ENCODE measurements at places on chromosomes 2 and 18.

GRCh38 chr2:30514134-30514847 lies 67.2 kb downstream of the LCLAT1 start:
- DNase-seq, result no peak

DNA sequence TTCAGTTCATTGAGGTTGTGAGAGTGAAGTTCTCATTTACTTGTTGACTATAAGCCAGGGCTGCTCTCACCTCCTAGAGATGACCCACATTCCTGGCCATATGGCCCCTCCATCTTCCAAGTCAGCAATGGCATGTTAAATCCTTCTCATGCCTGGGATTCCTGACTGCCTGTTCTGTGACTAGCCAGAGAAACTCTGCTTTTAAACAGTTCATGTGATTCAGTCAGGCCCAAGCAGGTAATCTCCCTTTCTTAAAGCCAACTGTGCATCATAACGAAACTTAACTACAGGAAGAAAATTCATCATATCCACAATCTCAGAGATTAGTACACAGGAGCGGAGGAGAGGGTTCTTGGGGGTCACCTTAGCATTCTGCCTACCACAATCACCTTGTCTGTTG lies 11.5 kb downstream of the DPP4 start:
- no peak for DNase-seq

DNA sequence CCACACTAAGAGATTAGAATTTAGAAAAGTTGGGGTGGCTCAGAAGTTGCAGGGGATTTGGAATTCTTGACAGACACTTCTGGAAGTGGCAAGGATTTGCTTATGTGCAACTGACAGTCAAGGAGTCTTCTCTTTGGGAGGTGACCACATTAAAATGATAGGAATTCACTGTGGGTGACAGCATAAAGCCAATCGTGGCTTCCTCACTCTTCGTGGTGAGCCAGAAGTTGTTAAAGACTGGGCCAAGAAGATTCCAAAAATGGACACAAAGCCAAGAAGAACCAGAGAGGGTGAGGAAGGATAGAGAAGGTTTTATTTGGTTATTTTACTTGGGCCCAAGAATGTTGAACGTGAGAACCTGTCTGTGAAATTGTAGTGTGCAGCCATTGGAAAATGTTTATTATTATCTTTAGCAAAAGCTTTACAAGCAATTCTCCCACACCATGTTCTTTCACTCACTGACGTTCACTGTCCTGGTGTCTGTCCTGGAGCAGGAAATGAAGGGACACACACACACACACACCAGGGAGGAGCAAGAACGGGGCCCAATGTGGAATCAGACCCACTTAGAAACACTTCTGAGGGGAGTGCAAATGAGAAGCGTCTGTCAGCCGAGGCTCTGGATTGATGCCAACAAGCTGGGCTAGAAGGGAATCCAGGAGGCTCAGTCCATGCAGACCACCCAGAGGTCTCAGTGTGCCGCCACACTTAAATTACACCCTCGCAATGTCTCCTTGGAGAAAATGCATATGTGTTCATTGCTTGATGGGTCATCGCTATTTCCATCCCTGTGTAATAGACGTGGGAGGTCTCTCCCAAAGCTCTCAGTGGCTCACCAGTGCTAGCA lies 37.2 kb downstream of the STEAP3 start:
- DNase-seq, result no peak

GRCh38 chr18:7172611-7173010 lies 55.0 kb upstream of the LAMA1 start:
- no peak for DNase-seq

GRCh38 chr2:202114795-202115194 lies 41.7 kb downstream of the KIAA2012 start:
- no peak for DNase-seq

DNA sequence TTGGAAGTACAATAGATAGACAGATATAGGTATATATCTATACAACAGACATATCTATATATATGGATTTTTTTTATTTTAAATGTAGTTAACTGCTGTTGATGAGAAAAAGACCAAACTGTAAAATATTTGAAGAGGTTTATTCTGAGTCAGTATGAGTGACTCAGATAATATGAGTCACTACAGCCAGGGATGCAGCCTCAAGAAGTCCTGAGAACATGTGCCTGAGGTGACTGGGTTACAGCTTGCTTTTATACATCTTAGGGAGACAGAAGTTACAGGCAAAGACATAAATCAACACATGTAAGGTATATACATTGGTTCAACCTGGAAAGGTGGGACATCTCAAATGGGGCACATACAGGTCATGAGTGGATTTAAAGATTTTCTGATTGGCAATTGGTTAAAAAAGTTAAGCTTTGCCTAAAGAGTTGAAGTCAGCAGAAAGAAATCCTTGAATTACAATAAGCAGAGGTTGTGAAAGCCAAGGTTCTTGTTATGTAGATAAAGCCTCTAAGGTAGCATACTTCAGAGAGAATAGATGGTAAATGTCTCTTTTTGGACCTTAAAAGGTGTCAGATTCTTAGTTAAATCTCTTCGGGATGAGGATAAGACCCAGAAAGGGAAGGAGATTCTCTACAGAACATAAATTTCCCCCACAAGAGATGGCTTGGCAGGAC lies 149.9 kb downstream of the RBM43 start:
- DNase-seq, result no peak

DNA sequence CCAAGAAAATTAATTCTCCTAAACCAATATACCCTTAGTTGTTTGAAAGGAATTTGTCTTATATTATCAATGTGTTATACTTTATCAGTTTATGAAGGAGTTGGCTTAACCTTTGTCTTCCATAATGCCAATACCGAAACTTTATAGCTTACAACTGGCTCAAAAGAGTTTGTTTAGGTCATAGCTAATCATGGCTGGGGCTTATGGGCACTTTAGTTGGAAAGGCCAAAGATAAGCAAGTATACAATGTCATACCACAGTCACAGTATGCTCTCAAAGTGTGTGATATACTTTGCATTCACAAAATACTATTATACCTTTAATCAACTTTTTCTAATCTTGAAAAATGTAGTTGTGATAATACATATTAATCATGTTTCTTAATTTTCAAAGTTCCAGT lies 2.3 kb downstream of the KLHL41 start:
- DNase-seq, result no peak

DNA sequence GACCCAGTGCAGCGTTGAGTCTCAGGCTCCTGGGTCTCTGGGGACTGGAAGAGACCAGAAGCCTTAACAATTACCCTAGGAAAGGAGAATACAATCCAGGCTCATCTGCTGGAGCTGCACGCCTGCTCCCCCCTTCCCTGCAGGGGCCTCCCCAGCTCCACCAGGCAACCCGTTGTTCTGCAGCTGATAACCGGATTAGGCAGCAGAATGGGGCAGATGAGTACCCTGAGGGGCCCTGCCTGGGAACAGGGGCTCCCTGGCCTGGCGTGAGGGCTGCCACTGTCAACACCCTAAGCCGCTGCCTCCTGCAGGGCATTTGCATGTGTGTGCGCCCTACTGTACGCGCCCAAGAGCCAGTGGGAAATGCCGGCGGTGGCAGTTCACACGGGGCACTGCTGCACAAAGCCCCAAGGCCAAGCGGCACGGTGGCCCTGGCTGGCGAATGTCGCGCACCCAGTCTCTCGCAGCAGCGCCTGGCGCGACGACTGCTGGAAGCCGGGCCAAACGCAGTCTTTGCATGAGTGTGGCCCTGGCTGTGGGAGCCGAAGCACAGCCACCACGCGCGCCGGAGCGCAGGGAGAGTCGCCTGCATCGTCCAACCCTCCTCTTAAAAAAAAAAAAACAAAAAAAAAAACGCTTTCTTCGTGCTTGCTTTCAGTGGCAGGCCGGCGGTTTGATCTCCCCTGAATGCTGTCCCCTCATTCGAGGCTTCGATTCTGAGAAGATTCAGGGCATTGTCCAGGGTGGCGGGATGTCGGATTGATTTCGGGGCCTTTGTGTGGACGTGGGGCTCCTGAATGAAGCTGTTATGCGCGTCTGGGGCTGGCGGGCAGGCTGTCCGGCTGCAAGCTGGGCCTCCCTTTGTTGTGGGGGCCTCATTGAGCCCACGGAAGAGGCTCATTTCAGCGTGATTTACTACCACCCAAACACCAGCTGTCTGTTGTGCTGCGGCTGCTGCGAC lies 63.8 kb downstream of the SETBP1 start:
- DNase-seq, result peak; percentile 37

GRCh38 chr18:49655266-49656072 lies 93.6 kb downstream of the LIPG start:
- no peak for DNase-seq

- peak; percentile 83 for DNase-seq
Measured at GRCh38 chr2:219402665-219403515, 15.2 kb upstream of the DNPEP start.

- DNase-seq, result no peak
Measured at GRCh38 chr2:295090-295489, 7.2 kb upstream of the ALKAL2 start.

GRCh38 chr18:51169731-51170130 lies 27.8 kb downstream of the MEX3C start:
- DNase-seq, result no peak

DNA sequence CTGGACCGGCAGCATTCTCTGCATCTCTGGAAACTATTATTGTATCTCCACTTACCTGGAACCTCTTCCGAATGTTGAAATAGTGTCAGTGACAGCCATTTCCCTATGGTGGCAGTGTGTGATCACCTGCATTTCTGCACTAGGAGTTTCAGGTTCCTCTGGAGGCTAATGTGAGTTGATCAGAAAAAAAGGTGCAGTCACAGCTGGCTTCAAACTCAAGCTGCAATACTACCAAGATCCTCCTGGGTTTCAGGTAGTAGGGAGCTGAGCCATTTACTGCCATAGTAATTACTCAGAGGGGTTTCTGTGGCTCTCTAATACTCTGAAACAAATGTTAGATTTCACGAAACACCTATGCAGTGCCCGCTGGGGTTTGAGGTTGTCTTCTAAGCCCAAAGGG lies 183.5 kb upstream of the OSR1 start:
- no peak for DNase-seq

- no peak for DNase-seq
Measured at GRCh38 chr18:76339246-76339620, 155.8 kb downstream of the ZNF516 start.

DNA sequence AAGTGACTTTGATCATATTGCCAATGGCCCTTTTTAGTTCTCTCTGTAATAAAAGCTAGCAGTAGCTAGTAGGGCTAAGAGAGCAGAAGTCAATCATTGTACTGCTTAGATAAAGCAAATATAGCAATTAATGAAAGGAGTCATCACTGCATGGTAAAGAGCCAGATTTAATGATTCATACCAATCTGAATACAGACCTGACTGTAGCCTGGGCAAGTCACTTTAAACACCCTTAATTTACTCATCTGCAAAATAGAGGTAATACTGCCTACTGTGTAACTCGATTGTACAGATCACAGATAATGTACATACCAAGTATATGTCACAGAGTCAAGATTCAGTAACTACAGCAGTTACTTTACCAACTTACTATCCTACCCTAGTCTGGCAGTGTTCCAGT lies 63.6 kb downstream of the ASXL2 start:
- no peak for DNase-seq

DNA sequence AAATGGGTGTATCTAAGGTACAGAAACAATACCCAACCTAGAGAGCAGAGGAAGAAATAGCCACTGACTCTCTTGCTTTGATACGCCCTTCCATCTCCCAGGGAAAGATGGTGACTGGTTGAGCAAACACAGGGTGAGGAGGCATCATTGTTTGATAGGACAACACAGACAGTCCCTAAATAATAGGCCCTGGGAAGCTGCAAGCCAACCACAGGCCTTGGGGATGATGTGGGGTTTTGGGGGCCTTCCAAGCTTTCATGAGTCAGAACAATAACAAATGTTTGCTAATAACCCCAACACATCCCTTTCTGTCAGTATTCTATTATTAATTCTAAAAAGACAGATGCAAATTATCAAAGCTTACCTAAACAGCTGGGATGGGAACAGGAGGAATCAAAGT lies 9.8 kb downstream of the LGALSL start:
- no peak for DNase-seq

DNA sequence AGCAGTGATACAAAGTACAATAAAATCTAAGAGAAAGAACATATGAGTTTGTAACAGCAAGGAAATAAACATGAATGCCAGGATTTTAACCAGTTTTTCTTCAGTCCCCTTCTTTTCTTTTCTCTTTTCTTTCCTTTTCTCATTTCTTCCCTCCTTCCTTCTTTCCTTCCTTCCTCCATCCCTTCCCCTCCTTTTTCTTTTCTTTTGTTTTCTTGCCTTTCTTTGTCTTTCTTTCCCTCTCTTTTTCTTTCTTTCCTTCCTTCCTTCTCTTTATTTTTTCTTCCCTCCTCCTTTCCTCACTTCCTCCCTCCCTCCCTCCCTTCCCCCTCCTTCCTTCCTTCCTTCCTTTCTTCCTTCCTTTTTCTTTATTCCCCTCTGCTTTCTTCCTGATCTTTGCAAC lies 142.8 kb upstream of the SYT4 start:
- no peak for DNase-seq

- DNase-seq, result no peak
Measured at GRCh38 chr2:239156516-239157265, 244.1 kb downstream of the HDAC4 start.

- no peak for DNase-seq
Measured at GRCh38 chr2:181164699-181165098, 184.3 kb downstream of the UBE2E3 start.

DNA sequence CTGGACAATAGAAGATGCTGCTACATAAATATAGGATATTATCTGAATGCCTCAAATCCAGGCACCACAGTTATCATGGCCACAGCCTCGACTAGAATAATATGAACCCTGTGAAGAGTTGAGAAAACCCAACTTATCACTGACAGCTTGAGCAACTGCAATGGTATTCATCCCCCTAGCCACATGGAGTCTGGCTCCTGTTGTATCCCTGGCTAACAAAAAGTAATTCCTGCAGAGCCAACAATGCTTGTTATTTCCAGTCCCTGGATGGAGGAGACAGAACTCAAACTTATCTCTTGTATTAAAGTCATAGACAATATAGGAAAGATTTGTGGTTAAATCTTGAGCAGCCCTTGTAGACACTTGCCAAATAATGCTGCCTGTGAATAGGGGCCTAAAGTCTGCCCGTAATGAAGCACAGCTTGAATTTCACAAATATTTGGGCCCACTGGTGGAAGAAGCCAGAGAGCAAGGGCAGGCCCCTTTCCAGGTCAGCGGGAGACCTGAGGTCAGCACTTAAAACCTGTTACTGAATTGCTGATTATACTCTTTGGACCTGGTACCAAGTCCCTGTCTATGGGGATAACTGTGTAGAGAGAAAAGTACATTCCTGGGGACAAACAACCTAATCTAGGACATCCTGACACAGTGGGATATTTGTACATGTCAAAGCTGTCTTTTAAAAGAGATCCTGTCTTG lies 28.4 kb upstream of the SUCLG1 start:
- no peak for DNase-seq
